ENCODE measurements at places on chromosomes 1 and 21.

DNA sequence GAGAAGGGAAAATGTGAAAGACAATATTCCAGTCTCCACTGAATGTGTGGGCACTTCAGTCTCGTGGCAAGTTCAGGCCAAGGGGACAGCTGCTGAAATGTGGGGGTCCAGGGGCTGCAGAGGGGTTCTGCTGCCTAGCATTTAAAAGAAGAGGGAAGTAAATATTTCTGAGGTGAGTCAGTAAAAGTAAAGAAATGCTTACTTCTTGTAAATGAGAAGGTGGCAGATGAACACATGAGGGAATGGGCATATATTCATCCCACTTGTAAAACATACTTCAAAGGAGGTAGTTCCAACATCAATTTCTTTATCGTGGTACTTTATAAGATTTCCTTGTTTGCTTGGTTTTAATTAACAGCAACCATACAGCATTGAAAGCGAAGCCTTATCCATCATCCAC lies 63.1 kb upstream of the HIVEP3 start:
- DNase-seq = no peak

GRCh38 chr1:65166572-65167305 lies 18.7 kb downstream of the AK4 start:
- DNase-seq = no peak

GRCh38 chr1:200619894-200620272 lies 668 bp downstream of the KIF14 start:
- DNase-seq = no peak

GRCh38 chr1:90779573-90779972 lies 62.5 kb upstream of the BARHL2 start:
- no peak for DNase-seq

DNA sequence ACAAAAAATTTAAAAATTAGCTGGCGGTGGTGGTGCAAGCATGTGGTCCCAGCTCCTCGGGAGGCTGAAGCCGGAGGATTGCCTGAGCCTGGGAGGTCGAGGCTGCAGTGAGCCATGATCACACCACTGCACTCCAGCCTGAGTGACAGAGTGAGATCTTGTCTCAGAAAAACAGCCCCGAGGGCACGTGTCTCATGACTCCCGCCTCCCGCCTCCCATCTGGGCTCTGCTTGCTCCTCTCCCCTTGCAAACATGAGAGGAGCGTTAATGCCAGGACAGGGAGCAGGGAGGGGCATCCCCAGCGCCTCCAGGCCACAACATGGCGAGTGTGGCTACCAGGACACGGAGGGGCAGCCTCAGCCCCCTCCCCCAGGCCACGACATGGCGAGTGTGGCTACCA lies 28.3 kb downstream of the FAAP20 start:
- DNase-seq = peak; percentile 87

DNA sequence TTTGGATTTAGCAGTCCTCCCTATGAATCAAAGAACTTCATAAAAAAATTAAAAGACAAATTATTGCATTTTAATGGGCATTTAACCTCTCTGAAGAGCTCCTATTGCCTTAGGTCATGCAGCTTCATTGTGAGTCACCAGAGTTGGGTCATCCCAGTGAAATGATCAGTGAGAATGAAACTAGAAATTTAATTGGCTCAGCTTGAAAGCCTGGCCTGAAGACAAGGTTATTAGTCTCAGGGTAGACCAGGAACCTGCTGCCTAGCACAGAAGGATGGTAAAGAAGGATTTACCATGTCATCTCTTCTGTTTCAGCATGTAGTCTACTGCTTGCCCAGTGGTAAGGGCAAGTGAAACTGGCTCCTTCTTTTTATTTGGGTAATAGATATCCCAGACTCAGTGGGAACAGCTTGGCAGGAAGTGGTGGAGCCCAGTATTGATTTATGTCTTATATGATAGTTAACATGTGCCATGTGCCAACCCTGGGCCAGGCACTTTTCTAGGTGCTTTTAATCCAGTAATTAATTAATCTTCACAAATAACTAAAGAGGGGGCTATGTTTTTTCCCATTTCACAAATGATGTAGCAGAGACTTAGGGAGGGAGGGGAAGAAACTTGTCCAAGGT lies 23.6 kb downstream of the LAMC2 start:
- DNase-seq = no peak

- DNase-seq = no peak
Measured at GRCh38 chr1:11623702-11624101, 30.5 kb downstream of the FBXO2 start.

- no peak for DNase-seq
Measured at GRCh38 chr21:38956856-38957571, 151.3 kb downstream of the ETS2 start.

- no peak for DNase-seq
Measured at GRCh38 chr1:67795179-67795912, 37.9 kb downstream of the GNG12 start.

GRCh38 chr21:34690041-34690792 lies 21.4 kb downstream of the CLIC6 start:
- no peak for DNase-seq

GRCh38 chr1:173168941-173169340 lies 38.2 kb downstream of the TNFSF4 start:
- DNase-seq = no peak

DNA sequence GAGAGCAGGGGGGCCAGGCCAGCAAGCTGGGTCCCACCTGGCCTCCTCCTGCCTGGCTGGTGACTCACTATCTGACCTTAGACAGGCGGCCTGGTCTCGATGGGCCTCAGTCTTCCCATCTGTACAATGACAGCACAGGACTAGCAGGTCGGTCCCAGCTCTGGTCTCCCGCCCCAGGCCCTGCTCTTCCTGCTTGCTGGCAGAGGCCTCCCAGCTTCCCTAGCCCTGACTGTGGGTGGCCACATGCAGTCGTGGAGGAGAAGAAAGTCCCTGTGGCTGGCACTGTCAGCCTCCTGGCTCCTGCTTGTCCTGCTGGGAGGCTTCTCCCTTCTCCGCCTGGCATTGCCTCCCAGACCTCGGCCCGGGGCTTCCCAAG lies 817 bp downstream of the EXTL1 start:
- no peak for DNase-seq

DNA sequence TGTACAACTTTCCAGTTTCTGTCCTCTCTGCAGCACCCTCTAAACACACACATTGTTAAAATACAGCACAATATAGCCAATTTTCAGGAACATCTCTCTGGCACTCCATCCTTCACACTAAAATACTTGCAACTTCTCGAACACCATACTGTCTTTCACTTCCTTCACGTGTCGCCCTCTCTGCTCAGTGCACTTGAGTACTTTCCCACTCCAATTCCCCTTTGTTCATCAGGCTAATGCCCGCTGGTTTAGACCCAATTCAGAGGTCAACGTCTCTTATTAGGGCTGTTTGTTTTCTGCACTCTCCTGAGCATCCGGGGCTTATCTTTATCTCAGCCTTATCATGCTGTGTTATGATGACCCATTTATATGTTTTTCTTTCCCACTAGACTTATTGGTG lies 238.2 kb upstream of the SGIP1 start:
- no peak for DNase-seq

DNA sequence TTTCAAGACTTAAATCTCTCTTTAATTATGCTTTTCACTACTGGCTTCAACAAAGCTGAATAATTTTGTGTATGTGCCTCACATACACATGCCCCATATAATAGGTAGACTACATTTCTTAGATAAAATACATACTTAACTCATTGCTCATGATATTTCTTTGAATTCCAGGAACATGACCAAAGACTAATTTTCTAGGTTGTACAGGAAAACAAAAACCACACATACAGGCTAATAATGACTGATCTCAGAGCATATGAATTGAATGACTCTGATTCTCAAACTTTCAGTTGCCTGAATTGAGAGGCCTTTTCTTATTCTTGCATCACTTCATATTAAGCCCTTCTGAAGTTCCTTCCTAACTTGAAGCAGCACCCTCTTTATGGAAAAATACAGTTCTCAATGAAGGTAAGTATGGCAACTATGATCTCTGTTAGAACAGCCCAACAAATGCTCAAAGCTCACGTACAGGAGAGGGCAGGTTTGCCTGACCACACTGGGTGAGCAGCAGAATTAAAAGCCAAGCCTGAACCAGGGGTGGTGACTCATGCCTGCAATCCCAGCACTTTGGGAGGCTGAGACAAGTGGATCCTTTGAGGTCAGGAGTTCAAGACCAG lies 22.6 kb upstream of the UAP1 start:
- DNase-seq = no peak

DNA sequence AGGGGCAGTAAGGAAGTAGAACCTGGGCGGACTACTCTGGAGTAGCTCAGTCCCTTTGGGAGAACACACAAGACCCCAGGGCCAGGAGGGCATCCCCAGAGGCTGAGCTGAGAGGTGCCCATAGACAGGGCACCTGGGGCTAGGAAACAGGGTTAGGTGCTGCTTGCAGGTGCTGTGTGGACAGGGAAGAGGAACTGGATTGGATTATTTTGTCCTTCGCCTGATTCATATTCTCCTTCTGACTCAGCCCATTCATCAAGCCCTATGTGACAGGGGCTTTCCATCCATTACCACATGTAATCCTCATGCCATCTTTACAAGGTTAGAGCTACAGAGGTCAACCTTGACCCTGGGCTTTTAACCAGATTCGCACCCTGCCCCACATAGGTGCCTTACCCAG lies 183.9 kb downstream of the C1orf94 start:
- DNase-seq = no peak

DNA sequence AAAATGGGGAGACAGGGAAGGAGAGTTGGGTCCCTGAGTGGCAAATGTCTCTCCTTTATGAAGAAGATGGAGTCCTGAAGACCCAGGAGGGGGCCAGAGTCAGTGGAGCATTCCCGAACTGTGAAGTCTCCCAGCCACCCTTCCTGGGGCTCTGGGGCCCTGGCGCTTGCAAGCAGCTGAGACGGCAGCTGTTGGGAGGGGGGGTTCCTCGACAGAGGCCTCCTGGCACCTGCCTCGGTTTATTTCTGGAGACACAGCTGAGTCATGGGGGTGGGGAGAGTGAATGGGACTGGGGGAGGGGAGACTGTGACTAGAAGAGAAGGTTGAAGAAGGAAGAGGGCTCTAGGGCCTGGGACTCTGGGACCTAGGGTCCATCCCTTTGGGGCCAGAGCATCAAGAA lies 14.0 kb downstream of the NES start:
- DNase-seq = peak; percentile 33

GRCh38 chr1:162279136-162279498 lies 97.5 kb downstream of the SPATA46 start:
- DNase-seq = no peak

- DNase-seq = no peak
Measured at GRCh38 chr1:216057063-216057462, 366.2 kb downstream of the USH2A start.

- DNase-seq = no peak
Measured at GRCh38 chr1:150479370-150479769, 7.8 kb upstream of the TARS2 start.

DNA sequence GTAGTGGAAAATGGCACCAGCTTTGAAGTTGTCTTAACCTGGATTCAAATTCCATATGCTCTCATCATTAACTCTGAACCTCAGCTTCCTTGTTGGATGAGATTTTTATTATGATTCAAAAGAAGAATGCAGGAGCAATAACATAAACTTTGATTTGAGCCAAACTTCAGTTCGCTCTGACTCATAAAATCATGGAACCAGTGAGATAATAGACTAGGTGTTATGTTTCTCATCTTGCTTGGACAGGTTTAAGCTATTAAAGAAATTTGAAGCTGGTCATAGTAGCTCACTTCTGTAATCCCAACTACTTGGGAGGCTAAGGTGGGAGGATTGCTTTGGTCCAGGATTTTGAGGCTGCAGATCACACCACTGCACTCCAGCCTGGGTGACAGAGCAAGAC lies 172.8 kb downstream of the CLEC20A start:
- DNase-seq = no peak

- DNase-seq = no peak
Measured at GRCh38 chr21:15928196-15928595, 198.4 kb downstream of the USP25 start.

DNA sequence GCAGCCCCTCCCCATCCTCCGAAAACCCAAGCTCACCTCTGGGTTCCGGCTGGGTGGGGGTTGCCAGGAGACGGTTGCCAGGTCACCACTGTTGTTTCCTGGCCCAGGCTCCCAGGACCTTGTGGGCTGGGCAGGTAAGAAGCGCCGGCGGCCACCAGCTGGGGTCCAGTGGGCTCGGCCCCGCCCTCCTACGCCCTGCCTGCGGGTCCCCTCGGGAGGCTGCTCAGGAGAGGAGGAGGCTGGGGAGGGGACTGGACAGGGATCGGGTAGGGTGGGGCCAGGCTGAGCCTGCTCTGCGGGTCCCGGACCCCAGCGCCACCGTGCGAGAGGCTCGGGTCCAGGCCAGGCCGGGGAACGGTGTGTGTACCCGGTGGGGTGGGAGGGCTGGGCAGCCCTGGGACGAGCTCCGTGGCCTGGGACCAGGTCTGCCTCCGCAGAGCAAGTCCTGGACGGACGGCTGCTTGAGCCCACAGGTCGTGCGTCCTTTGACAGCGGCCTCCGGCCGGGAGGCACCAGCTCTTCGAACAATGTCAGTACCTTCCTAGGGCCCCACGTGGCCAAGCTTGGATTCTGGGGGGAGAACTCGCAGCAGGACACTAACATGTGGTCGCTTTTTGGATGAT lies at the start of gene TTLL10:
TTLL10 (plus strand) TSS at position 88 of the 623 bp plus-strand sequence. CDS start 5,336 bp downstream, outside the sequence.
- DNase-seq = peak; percentile 83

DNA sequence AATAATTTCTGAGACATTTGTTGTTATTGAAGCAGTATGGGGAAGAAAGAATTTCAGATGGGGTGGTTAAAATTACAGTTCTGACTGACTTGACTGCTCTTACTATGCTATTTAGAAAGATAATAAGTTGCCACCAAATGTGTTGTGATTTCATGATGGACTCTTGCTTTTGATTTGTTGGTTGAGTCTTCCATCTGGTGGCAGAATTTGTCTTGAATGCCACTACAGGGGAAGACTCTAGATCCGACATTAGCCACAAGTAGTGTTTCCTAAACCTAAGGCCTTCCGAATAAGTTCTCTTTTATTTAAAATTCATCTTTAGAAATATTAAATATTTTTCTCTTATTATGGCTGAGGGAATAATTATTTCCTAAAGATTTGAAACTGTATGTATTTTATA lies 190.9 kb upstream of the ADGRL4 start:
- DNase-seq = no peak

- DNase-seq = no peak
Measured at GRCh38 chr1:204733289-204733688, 47.8 kb upstream of the LRRN2 start.

GRCh38 chr1:159877695-159878444 lies 15.4 kb upstream of the VSIG8 start:
- no peak for DNase-seq

- no peak for DNase-seq
Measured at GRCh38 chr1:247287460-247287859, 31.6 kb downstream of the VN1R5 start.

- peak; percentile 65 for DNase-seq
Measured at GRCh38 chr1:164576291-164577271, 17.6 kb downstream of the PBX1 start.

All from ELF-1 (cell line).